Myocyte (in vitro differentiated cells): ENCODE measurements at places on chromosomes 5 and 9. TPM values are rescaled to one million over a fixed set of nuclear protein-coding genes. Genes with fewer than 3 reads are reported as not detected.

GRCh38 chr9:19648672-19649071 lies 140.2 kb downstream of the SLC24A2 start:
- DNase-seq, result no peak

- DNase-seq, result no peak
Observed at GRCh38 chr9:6575324-6576034, 70.0 kb downstream of the GLDC start.

The UBE2R2 gene
- total RNA-seq, result 14.9 and 17.1 TPM in 2 replicates

The MCCC2 gene
- total RNA-seq, result 27.0 and 43.8 TPM in 2 replicates
